ENCODE measurements at places on chromosomes 5 and 9. TPM values are rescaled to one million over a fixed set of nuclear protein-coding genes. Genes with fewer than 3 reads are reported as not detected.

GRCh38 chr5:135877570-135878155 lies 18.0 kb downstream of the IL9 start:
- DNase-seq, result no peak

GRCh38 chr9:113511856-113512761 lies 48.6 kb downstream of the RGS3 start:
- DNase-seq, result peak; percentile 47

DNA sequence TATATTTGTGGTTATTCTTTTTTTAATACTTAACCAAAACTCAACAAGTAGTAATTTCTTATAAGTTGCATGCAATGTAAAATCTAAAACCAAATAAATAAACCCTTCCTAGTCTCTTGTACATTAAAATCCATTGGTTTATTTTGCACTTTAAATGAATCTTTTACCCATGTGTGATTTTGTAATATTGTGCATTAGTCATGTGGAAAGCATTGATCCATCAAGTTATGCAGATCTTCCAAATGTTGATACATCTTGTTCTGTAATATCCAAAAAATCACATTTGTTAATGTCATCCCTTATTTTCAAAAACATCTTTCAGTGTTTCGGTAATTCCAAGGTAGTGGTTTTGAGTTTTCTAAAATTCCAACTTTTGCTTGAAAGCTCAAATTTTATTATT lies 63.3 kb downstream of the CWC27 start:
- DNase-seq, result no peak

DNA sequence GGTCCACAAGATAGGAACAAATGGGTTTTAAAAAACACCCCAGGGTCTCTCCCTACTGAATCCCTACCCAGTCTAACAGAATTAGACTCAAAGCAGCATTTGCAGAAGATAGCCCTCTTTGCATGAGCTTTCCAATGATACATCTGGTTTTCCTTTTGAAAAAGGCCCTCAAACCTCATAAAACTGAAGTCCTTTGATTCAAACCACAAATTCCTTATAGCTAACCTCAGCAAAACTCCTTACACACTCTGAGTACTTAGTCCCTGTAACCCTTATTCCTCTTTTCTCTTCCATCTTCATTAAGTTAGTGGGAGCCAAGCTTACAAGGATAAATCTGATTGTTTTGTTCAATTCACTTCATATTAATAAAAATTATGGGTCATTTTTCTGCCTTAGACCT lies 90.5 kb upstream of the TNC start:
- DNase-seq, result peak; percentile 37

The FOXD4L3 gene
- not detected for total RNA-seq

The PCSK1 gene
- not detected for total RNA-seq

GRCh38 chr9:131714161-131714646 lies 25.7 kb downstream of the RAPGEF1 start:
- DNase-seq, result peak; percentile 87

- no peak for DNase-seq
Observed at GRCh38 chr5:88899096-88899737, 16.2 kb upstream of the MEF2C start.

DNA sequence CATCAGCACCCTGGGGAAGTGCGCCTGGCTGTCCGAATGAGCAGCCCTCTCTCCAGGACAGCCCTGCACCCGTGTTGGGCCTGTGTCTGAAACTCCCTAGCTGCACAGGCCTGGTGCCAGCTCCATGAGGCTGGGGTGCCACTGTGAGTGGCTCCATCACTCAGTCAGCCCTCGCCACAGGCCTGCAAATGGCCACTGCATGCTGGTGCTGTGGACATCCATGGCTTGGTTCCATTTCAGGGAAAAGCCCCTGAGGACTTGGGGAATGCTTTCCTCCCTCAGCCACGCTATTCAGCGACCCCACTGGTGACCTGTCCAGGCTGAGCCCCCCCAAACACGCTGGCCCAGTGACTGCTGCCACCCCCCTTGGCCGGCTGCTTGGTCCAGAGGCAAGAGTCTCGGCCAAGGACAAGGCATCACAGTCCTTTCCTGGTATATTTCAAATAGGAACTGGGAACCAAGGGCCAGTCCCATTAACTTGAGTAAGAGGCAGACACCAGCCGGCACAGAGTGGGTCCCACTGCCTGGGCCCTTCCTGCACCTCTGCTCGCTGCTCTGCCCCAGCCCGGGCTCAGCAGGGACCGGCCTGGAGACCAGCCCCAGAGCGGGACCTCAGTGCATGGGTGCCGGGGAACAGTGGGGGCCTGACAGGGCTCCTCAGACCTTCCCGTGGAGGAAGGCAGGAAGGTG lies 181.3 kb downstream of the AUH start:
- no peak for DNase-seq

DNA sequence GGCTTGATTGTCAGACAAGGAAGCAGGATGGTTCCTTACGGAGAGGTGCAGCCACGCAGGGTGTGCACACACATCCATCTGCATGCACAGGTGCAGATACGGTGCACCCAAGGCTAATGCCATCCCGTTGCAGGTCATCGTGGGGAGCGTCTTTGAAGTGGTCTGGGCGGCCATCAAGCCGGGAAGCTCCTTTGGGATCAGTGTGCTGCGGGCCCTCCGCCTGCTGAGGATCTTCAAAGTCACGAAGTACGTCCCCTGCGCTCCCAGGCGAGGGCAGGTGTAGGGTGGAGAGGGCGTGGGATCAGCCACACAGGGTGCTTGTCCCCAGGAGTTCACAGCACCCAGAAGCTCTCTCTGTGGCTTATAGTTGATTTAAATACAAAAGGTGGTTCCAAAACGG lies 106.4 kb downstream of the CACNA1B start:
- no peak for DNase-seq

The PRR7 gene
- 55.4 TPM for total RNA-seq

DNA sequence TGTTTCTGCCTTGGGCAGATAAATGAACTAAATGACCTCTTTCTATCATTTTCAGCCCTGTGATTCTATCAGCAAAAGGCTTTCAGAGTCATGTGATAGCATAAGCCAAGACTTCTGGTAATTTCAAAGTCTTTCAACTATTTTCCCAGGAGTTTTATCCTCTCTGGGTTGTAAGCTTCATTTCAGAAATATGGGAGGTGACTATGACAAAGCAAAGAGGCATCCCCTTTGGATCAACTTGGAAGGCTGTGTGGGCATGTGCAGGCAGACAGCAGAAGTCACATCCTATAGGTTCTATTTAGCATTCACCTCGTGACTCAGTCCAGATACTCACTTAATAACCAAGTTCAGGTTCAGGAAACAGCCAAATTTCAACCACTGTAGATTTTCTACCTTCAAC lies 149.0 kb upstream of the FST start:
- DNase-seq, result peak; percentile 77

GRCh38 chr5:154761046-154761736 lies 6.0 kb downstream of the LARP1 start:
- no peak for DNase-seq

- DNase-seq, result no peak
Observed at GRCh38 chr9:94980947-94981722, 254.6 kb downstream of the AOPEP start.

- DNase-seq, result no peak
Observed at GRCh38 chr5:73678322-73678740, 52.3 kb downstream of the ARHGEF28 start.

The KCNT1 gene
- not detected for total RNA-seq

DNA sequence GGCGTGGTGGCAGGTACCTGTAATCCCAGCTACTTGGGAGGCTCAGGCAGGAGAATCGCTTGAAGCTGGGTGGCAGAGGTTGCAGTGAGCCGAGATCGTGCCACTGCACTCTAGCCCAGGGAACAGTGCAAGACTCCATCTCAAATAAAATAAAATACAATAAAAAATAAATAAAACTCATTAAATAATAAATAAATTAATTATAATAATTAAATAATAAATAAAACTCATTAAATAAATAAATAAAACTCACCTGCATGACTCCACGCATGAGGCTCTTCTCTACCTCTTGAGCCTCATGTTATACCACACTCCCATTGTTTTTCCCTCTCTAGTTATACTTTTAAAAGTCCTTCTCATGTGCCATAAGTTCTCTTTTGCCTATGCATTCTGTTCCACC lies 995.4 kb downstream of the MAT2B start:
- DNase-seq, result no peak

DNA sequence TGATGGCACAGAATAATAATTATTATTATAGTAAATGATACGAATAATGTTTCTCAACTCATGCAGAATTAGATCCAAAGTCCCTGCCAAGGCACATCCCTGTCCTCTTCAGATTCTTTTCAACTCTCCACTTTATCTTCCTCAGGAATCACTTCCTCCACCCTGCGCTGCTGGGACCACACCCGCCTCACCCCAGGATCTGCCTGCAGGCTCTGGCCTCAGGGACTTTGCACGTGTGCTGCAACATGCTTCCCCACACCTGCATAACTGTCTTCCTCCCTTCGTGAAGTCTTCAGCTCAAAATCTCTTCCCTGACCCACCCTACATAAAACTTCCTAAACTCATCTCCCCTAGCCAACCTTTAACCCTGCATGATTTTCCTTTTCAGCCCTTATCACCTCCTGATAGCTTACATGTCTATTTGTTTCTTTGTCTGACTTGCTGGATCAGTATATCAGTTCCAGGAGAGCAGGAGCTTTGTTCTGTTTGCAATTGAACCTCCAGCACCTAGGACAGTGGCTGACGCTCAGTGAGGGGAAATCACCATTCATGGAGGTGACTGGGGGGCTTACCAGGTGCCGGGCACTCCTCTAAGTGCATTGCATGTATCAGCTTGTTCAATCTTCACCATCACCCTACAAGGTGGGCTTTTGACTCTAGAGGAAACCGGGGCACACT lies 47.5 kb upstream of the EGFLAM start:
- DNase-seq, result no peak

DNA sequence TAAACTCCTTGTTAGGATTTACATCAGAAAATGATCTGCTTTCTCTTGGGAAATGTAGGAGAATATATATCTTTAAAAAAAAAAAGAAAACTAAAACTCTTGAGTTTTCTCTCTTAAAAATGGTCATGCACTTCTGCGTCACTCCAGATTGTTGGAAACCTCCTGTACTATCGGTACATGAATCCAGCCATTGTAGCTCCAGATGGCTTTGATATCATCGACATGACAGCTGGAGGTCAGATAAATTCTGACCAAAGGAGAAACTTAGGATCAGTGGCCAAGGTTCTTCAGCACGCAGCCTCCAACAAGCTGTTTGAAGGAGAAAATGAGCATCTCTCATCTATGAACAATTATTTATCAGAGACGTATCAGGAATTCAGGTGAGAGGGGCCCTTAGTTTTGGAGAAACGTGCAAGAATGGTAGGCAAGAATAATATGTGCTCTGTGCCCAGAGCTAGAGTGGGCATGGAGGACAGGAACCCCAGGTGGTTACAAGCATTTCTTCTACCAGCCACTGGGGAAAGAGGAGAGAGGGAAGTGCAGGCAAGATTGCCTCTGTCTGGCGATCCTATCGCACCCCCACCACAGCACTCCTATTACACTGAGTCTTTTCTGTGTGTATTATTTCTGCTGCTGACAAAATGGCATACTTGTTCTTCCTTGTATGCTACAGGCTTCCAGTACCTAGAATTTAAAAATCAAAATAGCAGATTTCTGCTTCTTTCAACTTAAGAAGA lies 41.4 kb upstream of the F2R start:
- no peak for DNase-seq

The PKD2L2 gene
- not detected for total RNA-seq

The GGTA1 gene
- total RNA-seq, result not detected

GRCh38 chr9:136281421-136282271 lies 22.2 kb downstream of the CCDC187 start:
- DNase-seq, result no peak

DNA sequence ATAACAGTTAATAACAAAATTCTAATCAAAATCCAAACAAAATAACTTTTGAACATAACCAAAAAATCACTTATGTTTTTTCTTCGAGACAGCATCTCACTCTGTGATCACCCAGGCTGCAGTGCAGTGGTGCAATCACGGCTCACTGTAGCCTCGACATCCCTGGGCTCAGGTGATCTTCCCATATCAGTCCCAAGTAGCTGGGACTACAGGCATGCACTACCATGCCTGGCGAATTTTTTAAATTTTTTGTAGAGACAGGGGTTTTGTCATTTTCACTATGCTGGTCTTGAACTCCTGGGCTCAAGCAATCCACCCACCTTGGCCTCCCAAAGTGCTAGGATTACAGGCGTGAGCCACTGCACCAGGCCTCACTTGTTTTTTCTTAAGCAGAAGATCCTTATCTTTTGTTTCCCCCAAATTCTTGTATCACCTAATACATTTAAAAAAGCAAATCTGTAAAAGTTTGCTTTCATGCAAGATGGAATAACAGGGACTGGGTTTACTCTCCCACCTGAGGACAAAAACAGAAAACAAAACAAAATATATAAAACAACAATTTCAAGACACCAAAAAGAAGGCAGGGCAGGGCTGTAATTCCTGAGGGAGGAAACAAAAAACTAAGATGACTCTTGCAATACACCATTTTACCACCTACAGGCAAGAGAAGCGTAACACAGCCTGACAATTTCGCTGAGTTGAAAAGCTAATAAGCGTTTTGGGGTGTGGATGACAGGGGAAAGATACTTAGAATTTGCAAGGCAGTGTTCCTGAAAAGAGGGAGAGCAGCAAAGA lies 71.4 kb downstream of the RAPGEF6 start:
- no peak for DNase-seq

DNA sequence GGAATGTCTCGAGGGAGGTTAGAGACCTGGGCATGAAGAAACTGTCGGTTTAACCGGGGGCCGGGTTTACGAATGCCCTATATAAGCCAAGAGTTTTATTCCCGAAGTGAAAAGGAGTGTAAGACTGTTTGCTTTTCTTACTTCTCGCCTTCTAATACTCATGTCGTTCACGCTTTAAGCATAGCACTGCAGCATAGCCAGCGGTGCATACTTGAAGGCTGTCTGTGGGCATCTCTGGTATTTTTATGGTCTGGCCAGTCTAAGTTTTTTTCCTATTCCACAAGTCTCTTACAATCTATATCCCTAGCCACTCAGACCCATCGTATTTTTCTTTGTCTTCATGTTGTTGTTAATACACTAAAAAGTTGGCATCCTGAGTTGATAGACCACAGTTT lies 1.2 kb downstream of the UHRF2 start:
- peak; percentile 47 for DNase-seq

DNA sequence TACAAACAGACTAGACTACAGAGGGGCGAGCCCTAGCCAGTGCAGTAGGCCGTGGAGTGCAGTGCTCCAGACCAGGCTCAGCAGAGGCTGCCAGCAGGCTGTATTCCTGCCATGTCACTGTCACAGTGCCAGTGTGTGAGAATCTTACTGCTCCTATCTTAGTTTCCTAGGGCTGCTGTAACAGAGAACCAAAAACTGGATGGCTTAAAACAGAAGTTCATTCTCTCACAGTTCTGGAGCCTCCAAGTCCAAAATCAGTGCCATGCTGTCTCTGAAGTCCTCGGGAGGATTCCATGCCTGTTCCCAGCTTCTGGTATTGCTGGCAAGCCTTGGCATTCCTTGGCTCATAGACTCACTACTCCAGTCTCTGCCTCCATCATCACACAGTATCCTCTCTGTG lies 75.0 kb upstream of the SAP30L start:
- DNase-seq, result no peak

DNA sequence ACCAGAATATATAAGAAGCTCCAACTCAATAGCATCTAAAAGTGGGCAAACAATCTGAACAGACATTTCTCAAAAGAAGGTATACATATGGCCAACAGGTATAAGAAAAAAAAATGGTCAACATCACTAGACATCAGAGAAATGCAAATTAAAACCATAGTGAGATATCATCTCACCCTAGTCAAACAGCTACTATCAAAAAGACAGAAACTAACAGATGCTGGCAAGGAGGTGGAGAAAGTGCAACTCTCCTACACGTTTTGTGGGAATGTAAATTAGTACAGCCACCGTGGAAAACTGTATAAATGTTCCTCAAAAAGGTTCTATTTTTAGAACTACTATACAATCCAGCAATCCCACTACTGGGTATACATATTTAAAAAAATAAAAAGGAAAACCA lies 199.9 kb upstream of the SMC2 start:
- DNase-seq, result no peak
